ENCODE measurements at places on chromosomes 7 and 10.

- no peak for DNase-seq
Observed at GRCh38 chr7:127250312-127251035, 2.3 kb downstream of the GRM8 start.

GRCh38 chr7:37081436-37081835, 357.1 kb upstream of the AOAH start:
- DNase-seq, result peak; percentile 62

- DNase-seq, result peak; percentile 72
Observed at GRCh38 chr10:63720072-63720537, 198.9 kb downstream of the REEP3 start.

DNA sequence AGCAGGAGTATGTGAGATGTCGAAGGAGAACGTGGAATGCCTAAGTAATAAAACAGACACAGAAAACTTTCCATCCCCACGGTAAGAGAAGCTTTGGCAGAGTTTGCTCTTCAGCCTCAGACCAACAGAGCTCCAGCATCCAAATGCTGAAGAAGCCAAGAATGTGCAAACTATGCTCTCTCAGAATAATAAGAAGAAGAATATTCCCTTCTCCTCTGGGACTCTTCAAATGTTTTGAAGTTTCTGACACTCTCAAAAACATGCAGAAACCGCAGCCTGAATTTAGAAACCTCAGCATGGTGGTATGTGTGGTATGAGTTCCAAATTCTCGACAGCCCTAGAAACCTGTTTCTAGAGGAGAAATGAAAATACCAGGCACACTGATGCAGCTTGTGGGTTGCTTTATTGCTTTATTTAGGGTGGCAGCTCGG, 113.3 kb downstream of the KCNMA1 start:
- DNase-seq, result no peak

- DNase-seq, result peak; percentile 41
Observed at GRCh38 chr10:102714621-102715455, at the start of gene SFXN2. TSS of gene SFXN2 (plus strand) at chr10:102714636. CDS start at chr10:102726637, 12,001 bp downstream.

GRCh38 chr10:76984559-76985443, 652.8 kb downstream of the KCNMA1 start:
- peak; percentile 82 for DNase-seq

GRCh38 chr10:102455893-102456471, 4.6 kb upstream of the C10orf95 start:
- DNase-seq, result no peak

- no peak for DNase-seq
Observed at GRCh38 chr10:79058899-79059841, 9.6 kb upstream of the ZMIZ1 start.

GRCh38 chr7:1698201-1698600, 28.1 kb downstream of the ELFN1 start:
- no peak for DNase-seq

DNA sequence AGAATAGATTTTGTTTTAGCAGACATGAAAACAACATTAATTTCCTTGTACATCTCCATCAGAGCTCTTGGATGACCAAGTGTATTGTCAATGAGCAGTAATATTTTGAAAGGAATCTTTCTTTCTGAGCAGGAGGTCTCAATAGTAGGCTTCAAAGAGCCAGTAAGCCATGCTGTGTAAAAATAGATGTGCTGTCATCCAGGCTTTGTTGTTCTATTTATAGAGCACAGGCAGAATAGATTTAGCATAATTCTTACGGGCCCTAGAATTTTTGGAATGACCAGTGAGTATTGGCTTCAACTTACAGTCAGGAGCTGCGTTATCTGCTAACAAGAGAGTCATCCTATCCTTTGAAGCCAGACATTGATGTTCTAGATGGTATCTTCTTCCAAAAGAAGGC, 19.0 kb downstream of the MINPP1 start:
- no peak for DNase-seq

DNA sequence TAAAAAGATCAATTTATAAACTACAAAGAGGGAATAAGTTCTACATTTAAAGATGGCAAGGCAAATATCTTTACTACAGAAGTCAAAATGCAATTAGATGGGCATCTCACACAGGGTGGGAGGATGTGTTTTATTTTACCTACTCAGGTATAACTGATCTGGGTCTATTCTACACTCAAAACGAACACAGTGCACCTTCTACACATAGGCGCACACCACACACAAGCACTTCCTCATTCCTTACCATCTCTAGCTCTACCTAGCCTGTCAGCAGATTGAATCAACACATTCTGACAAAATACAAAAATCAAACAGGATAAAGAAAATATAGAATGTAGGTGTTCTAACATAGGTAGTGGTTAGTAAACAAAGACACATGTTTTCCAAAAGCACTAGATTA, 64.8 kb downstream of the SGCE start:
- DNase-seq, result no peak

- no peak for DNase-seq
Observed at GRCh38 chr10:127044186-127044585, 139.0 kb downstream of the DOCK1 start.

GRCh38 chr10:106327747-106328146, 836.8 kb downstream of the SORCS1 start:
- no peak for DNase-seq

- no peak for DNase-seq
Observed at GRCh38 chr7:139695588-139695987, 82.2 kb downstream of the HIPK2 start.

DNA sequence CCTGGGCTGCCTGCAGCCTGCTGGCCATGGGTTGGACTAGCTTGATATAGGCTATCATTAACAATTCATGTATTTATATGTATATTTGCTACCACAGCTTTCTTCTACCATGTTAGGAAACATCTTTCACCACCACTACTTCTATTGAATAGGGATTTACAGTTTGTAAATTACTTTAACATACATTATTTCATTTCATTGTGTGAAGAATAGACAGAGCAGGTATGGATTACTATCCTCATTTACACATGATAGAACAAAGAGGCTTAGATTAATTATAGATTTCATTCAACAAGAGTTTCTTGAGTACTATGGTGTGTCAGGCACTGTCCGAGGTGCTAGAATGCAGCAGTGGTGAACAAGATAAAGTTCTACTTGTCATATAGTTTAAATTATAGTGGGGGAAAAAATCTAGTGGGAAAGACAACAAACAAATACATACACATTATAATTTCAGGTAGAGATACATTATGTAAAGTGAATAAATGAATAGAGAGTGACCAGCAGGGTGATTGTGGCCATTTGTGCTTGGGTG, 20.6 kb downstream of the VTI1A start:
- no peak for DNase-seq

DNA sequence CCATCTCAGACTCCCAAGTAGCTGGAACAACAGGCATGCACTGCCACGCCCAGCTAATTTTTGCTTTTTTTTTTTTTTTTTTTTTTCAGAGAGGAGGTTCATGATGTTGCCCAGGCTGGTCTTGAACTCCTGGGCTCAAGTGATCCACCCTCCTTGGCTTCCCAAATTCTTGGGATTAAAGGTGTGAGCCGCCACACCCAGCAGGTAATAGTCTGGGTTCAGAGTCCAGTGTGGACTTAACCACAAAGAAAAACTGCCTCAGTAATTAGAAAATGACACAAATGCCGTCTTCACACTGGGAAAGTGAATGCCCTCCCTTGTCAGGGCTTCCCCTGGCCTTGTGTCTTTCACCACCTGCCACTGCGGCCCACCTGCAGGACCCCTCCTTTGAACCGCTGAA, 101.1 kb downstream of the RAB11FIP2 start:
- DNase-seq, result no peak

GRCh38 chr10:68365611-68366010, 32.9 kb upstream of the PBLD start:
- no peak for DNase-seq

- DNase-seq, result no peak
Observed at GRCh38 chr10:18456984-18457383, 194.4 kb downstream of the NSUN6 start.

DNA sequence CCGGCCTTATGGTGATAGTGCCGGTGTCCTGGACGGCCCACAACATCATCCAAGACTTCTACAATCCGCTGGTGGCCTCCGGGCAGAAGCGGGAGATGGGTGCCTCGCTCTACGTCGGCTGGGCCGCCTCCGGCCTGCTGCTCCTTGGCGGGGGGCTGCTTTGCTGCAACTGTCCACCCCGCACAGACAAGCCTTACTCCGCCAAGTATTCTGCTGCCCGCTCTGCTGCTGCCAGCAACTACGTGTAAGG, 713 bp downstream of the CLDN4 start:
- DNase-seq, result no peak

- DNase-seq, result no peak
Observed at GRCh38 chr7:5001911-5002310, 42.9 kb upstream of the MMD2 start.

GRCh38 chr10:119344381-119344780, 137.0 kb downstream of the GRK5 start:
- DNase-seq, result peak; percentile 92

DNA sequence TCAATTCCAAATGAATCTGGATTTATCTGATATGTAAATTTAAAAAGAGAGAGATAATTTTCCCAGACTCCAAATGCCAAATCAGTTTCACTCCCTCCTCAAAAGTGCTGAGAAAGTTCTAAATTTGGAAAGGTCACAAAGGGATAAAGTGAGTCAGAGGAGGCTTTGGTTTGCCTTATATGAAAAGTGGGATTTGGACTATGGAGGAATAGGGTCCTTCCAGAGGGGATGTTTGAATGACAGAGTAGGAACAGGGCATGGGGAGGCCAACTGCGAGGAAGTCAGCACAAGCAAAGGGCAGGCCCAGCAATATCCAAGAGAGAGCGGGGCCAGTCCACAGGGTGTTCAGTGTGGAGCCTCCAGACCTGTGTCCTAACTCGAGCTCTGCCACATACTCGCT, 9.8 kb upstream of the FAS start:
- DNase-seq, result no peak

- no peak for DNase-seq
Observed at GRCh38 chr10:7481368-7481765, 70.5 kb upstream of the SFMBT2 start.

GRCh38 chr7:24825381-24825794, 68.1 kb upstream of the GSDME start:
- DNase-seq, result no peak

DNA sequence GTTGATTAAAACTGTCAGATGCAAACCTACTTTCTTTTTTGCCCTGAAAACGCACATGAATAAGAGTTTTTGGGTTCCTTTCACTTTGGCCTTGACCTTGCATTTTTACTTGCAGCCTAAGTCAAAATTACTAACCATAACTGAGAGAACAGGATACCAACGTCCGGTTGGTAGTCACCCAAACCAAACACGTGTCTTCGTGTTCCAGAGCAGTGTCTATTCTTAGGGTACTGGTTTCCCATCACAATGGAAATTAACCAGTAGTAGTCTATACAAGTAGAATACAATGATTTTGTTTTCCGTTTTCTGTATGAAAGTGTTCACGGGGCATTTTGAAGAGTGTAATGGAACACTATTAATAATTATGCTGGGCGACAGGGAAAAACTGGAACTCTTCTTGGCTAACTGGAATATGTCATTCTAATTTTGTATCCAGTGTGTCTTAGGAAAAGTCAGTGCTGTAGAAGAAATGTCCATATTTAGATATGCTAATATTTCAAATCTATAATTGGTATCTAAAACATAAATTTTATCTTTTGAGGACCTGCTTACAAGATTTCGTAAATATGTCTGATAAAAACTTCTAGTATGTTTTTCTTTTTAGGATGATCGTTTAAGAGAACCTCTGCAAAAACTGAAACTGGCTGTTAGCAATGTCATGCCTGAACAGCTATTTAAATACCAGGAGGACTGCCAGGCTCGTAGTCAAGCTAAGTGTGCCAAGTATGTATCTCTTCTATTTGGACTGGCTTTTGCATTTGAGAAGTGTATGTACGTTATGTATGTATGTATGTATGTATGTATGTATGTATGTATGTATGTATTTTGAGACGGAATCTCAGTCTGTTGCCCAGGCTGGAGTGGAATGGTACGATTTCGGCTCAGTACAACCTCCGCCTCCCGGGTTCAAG, 40.9 kb downstream of the UBN2 start:
- no peak for DNase-seq

GRCh38 chr7:43763183-43763582, 4.7 kb downstream of the BLVRA start:
- no peak for DNase-seq

DNA sequence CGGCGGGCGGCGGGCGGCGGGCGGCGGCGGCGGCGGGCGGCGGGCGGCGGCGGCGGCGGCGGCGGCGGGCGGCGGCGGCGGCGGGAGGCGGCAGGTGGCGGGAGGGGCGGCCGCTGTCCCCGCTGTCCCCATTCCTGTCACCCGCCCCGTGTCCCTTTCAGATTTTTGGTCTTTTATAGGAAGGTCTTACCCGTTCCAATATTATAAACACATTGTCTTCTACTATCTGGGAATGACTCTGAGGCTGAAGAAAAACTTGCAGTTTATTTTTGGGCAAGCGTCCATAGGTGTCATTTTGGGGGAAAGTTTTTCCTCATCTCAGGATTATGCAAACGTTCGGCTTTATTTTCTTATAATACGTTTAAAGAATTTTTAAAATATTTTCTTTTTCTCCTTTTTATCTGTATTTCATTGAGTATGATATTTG, 578 bp downstream of the ZNF713 start:
- peak; percentile 35 for DNase-seq

Data from NCI-H2171 treated with DMSO at 0.1 percent for 48 hours (cell line).